ENCODE measurements at places on chromosomes 7 and 10. TPM values are rescaled to one million over a fixed set of nuclear protein-coding genes. Genes with fewer than 3 reads are reported as not detected.

The RRP12 gene
- total RNA-seq, result 34.5 TPM

- H3K4me1 ChIP-seq, result no peaks in the 10 kb centered on the region
- H3K27ac ChIP-seq, result no peak overlapping the region
- H3K36me3 ChIP-seq, result no peaks in the 10 kb centered on the region
Measured at GRCh38 chr7:85851571-85852193, 664.8 kb upstream of the SEMA3D start.

DNA sequence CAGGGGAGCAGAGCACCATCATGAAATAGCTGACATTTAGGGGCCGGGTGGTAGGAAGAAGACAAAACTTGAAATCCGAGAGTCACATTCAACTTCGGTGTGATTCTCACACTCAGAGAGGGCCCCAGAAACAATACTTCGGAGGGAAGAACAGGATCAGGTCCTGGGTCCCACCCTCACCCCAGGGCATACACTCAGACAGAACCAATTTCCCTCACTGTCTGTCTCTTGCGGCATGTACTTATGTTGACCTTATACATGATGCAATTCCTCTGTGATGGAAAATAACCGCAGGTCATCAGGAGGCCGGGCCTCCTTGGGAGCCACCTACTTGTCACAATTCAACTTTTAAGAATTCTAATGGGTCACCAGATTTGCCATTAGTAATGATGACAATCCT lies 26.3 kb upstream of the HMX3 start:
- no peak for DNase-seq
- H3K27ac ChIP-seq, result no peak overlapping the region
- H3K4me3 ChIP-seq, result no peak overlapping the region
- H3K27me3 ChIP-seq, result peaks cover 59% of the 10 kb centered on the region
- no peaks in the 10 kb centered on the region for H3K4me1 ChIP-seq

GRCh38 chr7:115782696-115783490 lies 247.7 kb downstream of the TFEC start:
- H3K27ac ChIP-seq, result no peak overlapping the region
- peak overlapping the region; percentile 5 for H3K4me3 ChIP-seq
- no peak for DNase-seq

GRCh38 chr7:33201821-33202220 lies 72.5 kb downstream of the BBS9 start:
- H3K36me3 ChIP-seq, result no peaks in the 10 kb centered on the region
- no peak overlapping the region for H3K27ac ChIP-seq
- H3K27me3 ChIP-seq, result no peaks in the 10 kb centered on the region
- DNase-seq, result no peak
- H3K4me3 ChIP-seq, result no peak overlapping the region
